ENCODE measurements at places on chromosomes 6 and 20.

- no peak for DNase-seq
Observed at GRCh38 chr6:49328051-49328744, 134.9 kb downstream of the MMUT start.

DNA sequence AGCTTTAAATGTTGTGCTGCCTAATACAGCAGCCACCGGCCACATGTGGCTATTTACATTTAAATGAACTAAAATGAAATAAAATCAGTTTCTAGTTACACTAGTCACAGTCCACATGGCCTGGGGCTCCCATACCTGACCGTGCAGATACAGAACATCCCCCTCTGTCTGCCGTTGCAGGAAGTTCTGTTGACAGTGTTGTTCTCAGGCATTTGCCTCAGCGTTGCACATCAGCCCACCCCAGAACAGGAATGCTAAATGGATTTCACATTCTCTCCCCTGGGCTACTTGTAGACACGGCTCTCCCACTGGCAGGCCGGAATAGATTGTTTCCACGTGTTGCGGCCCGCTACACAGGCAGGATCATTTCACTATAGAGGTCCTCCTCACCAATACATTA, 26.3 kb downstream of the JAG1 start:
- DNase-seq: no peak

DNA sequence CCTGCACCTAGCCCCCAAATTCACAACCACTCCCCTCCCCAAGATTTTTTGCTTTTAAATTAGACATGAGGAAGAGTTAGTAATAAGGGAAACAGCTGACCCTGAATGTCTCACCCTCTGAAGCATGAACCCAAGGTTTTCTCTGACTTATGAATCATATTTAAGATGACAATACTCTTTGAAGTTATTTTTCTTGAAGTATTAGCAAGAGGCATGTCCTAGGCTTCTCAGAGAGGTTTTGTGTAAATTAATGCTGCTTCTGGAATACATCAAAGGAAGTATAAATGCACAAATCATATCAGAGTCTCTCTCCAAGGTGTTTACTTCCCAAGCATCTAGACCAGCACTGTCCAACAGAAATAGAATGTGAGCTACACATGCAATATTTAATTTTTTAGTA, 408.1 kb upstream of the MARCKS start:
- DNase-seq: no peak

DNA sequence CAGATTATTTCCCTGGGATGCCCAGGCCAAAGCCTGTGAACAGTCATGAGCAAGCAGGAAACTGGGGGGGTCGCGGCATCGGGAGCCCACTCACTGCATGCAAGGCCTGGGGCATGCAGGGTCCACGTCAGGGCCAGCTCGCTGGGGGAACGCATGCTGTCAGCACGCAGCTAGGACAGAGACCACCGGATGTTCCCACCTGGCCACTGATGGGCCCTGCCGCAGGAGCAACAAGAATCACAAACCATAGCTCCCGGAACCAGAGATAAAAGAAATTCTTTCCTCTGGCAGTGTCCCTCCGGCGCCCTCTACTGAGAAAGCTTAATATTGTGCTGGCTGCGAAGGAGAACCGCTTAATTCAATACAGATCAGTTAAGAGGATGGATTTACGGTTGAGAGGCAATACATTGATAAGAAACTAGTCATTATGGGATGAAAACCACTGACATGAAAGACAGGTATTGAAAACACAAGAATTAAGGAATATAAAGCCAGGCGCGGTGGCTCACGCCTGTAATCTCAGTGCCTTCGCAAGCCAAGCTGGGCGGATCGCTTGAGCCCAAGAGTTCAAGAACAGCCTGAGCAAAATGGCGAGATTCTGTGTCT, 32.6 kb downstream of the C6orf15 start:
- DNase-seq: no peak

GRCh38 chr6:150119173-150119572, 23.7 kb upstream of the PPP1R14C start:
- no peak for DNase-seq
